Posterior vena cava (tissue), 2 donors: ENCODE measurements at places on chromosomes 11 and 22. TPM values are rescaled to one million over a fixed set of nuclear protein-coding genes. Genes with fewer than 3 reads are reported as not detected.

The OR52N4 gene
- total RNA-seq: not detected

- DNase-seq: no peak
These were observed 124.3 kb upstream of the ALX4 start for GRCh38 chr11:44434191-44434590.

GRCh38 chr22:30323246-30323645 is 3.5 kb downstream of the TBC1D10A start:
- DNase-seq: no peak

GRCh38 chr11:16242806-16243205 is 113.5 kb downstream of the SOX6 start:
- no peak for DNase-seq

DNA sequence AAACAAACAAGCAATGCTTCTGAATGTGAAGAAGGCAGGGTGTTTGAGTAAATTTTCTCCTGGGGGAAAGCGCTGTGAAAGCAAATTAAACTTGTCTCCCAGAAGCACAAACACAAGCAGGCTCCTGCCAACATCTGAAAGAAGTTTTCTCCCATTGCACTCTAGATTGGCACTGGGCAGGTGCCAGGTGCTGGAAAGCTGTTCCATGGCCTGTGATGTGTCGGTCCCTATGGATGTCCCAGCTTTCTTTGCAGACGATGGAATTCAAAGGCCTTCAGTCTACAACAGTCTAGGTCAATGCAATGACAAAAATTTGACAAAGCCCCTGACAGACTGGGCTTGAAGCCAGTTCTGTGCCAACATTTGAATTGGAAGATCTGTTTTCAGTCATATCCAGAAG is 246.1 kb upstream of the NARS2 start:
- no peak for DNase-seq
